HuH-7 (cell line): ENCODE measurements at places on chromosomes 4 and X.
A peak's percentile ranks its signal among the peaks of the same experiment; 100 is the strongest.

DNA sequence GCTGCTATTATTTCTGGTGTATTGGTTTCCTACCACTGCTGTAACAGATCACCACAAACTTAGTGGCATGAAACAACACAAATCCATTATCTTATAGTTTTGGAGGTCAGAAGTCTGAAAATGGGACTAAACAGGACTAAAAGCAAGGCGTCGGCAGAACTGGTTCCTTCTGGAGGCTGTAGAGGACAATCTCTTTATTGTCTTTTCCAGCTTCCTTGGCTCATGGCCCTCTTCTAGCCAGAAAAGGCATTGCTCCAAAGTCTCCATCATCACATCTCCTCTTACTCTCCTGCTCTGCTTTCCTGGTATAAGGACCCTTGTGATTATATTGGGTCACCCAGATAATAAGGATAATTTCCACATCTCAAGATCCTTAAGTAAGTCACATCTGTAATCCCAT is 121.9 kb downstream of the CLCN4 start:
- DNase-seq = no peak

- no peak for DNase-seq
Observed at GRCh38 chr4:7158991-7159390, 33.3 kb upstream of the SORCS2 start.

DNA sequence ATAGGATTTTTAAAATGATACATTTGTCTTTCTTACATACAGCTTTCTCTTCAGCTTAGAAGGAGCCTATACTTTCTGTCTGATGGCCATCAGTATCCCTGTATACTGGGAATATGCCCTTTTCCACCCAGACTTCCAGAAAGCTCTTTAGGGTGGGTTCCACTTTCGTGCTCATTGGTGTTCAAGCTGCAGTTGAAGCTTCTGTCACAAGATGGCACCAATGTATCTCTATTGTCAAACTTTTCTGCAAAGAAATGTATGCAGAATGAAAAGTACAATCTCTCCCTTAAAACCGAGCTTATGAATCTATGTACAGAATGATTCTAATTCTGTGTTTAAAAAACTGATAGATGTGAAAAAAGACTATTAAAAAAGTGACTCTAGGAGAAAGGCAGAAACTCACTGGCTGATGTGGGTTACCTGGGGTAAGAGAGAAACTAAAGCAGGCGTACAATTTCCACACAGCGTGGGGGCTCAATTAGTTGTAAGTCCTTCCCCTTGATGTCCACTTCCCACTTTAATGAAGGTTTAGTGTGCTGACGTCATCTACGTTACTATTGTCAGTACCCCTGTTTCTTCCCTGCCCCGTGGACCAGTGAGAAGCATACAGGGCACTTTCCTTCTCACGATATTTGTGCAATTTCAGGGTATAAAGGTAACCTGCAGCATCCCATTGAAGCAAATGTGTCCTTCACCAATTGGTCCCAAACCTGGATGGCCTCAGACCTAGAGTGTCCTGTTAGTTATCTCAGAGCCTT is 57.3 kb upstream of the TCEAL2 start:
- DNase-seq = no peak

DNA sequence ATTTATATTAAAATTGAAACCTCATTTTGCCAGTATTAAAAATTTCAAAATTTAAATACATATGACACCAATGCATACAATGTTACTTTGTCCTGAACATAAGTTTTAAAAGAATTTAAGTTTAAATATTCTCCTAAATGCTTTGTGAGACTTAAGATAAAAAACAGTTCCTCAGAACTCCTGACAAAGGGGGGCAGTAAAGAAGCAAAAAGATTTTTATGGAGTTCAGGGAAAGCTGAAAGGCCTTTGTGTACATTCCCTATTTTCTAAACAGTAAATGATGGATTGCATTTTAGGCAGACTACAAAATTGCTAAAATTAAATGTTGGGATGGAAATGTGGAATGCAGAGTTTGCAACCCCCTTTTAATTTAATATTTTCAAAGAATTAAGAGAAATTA is 81.7 kb downstream of the SNCA start:
- no peak for DNase-seq

- DNase-seq = peak; percentile 11
Observed at GRCh38 chr4:66750273-66750672, 795.0 kb downstream of the CENPC start.

DNA sequence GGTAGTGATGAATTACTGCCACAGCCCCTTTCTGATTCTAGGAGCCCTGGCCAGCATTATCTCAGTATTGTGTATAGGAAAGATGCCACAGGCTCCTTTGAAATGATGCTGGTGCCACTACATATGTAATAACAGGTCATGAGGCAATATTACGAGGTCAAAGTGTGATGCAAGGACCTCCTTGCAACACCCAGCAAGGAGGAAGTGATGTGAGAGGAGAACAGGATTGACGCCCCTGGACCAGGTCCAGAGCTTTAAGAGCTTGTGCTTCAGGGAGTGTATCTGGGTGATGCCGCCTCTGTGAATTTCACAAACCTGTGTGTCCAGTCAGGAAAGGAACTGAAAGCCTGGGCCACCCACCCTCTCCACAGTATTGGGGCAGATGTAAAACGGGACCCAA is 261.8 kb downstream of the MID1IP1 start:
- DNase-seq = no peak

DNA sequence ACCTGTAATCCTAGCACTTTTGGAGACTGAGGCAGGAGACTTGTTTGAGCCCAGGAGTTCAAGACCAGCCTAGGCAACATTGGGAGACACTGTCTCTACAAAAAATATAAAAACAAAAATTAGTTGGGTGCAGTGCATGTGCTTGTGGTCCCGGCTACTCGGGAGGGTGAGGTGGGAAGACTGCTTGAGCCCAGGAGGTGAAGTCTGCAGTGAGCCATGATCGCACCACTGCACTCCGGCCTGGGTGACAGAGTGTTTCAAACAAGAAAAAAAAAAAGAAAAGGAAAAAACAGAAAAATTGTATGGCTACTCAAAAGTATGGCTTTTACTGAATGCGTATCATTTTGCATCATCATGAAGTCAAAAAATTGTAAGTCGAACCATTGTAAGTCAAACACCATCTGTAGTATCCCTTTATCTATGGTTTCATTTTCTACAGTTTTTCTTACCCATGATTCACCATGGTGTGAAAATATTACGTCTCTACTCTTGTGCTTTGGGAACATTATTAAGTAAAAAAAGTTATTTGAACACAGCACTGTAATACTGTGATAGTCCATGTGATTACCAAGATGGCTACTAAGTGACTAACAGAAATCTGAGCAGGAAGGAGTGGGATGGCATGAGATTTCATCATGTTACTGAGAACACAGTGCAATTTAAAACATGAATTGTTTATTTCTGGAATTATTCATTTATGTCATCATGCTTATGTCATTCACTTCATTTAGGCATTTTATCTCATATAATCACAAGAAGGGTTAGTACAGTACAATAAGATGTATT is 26.5 kb upstream of the MANBA start:
- DNase-seq = no peak

DNA sequence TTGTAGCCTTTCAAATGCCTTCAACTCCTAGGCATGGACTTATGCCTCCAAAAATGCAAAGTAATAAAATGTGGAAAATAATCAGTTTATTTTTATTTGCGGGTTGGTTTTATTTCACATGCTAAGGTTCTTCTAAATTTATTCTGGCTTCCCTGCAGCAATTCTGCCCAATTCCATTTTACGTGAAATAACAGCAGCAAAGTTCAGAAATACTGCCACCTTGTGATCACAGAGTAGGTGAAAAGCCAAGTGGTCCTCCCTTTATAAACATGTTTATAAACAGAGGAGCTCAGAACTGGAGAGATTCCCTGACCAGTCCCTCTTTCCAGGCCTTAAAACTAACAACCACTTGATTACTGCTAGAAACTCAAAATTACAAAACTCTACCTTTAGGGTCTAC is 14.7 kb upstream of the DCHS2 start:
- DNase-seq = no peak

DNA sequence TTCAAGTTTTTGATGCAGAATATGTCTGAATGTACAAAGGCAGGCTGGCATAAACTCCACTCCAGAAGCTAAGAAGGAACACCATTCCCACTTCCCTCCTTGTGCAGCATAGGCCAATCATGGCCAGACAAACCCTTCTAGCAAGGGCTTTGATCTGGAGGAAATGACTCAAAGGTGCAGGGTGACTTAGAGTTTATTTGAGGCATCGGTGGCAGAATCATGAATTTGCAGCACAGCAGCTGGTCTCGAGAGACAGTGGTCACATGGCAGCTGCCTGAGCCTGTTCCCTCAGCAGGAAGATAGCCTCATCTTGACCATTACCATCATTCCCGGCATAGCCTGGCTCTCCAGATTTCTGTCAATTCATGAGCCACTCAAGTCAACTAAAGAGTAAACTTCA is 154.5 kb downstream of the ATP10D start:
- no peak for DNase-seq

- no peak for DNase-seq
Observed at GRCh38 chr4:88963817-88964216, 93.2 kb downstream of the FAM13A start.

GRCh38 chrX:25337841-25338240 is 322.1 kb upstream of the ARX start:
- no peak for DNase-seq

GRCh38 chr4:8306511-8307021 is 37.0 kb downstream of the HTRA3 start:
- DNase-seq = no peak

- DNase-seq = no peak
Observed at GRCh38 chr4:165385126-165385525, 6.3 kb downstream of the CPE start.

DNA sequence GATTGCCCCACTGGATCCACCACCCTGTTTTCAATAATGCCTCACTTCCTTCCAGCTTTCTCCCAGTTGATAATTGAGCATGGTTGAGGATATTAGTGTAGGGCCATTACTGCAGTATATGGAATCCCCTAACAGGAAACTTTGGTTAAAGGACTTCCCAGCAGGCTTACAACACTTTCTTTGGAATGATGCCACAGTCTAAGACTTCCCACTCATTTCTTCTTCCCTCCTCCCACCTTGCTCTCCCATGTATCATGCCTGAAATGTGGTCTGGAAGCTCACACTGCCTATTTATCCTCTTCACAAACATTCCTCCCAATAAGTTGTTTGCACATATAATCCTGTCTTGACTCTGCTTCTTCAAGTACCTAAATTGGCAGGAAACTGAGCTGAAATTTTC is 863.3 kb downstream of the CENPC start:
- no peak for DNase-seq

DNA sequence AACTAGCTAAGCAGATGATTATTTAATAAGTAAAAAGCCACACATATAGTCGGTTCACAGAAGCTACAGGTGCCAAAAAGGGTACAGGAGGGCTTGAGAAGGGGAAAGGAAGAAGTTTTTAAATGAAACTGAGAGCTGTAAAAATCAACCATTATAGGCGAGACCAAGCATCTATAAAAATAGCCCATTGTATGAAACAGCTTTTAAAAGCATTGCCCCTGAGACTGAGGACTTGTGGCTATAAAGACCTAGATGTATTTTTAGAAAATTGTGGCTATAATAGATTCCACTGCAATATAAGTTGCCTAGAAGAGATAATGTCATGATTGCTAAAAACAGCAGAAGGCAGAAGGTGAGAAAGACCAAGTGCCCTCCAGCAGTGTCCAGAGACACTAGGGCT is 15.0 kb upstream of the TTC29 start:
- no peak for DNase-seq

DNA sequence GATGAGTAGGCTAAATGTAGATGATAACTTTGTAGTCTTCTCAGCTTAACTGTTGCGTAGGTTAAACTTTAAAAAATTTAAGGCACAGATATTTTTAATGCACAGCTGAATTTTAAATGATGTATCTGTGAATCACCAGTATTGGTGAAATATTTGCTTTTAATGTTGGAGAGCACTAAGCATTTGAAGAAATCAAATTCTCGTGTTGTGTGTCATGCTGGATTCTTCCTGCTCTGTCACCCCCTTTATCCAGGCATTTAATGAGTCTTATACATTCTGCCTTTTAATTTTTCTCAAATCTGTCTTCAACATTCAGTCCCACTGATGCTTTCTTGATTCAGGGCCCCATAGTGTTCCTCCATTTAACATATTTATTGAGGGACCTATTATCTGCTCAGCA is 76.7 kb downstream of the SLC4A4 start:
- no peak for DNase-seq

- DNase-seq = no peak
Observed at GRCh38 chrX:65582450-65583082, 48.0 kb upstream of the LAS1L start.

- DNase-seq = no peak
Observed at GRCh38 chrX:31603411-31604120, 531.7 kb upstream of the FTHL17 start.

- no peak for DNase-seq
Observed at GRCh38 chrX:69038188-69038587, 127.1 kb downstream of the PJA1 start.

- no peak for DNase-seq
Observed at GRCh38 chr4:111070390-111070789, 447.5 kb upstream of the PITX2 start.

DNA sequence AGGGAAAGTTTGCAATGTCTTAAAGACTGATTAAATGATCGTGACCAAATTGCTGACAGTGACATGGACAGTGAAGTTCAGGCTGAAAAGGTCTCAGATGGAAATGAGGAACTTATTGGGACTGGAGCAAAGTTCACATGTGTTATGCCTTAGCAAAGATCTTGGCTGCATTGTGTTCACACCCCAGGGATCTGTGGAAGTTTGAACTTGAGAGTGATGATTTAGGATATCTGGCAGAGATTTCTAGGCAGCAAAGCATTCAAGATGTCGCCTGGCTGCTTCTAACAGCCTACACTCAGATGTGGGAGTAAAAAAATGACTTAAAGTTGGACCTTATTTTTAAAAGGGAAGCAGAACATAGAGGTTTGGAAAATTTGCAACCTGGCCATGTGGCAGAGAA is 21.4 kb downstream of the SCARB2 start:
- DNase-seq = no peak

GRCh38 chr4:156892805-156893204 is 78.8 kb downstream of the PDGFC start:
- no peak for DNase-seq

GRCh38 chrX:288561-288991 is 7.4 kb downstream of the PLCXD1 start:
- no peak for DNase-seq
